Kidney capillary endothelial cell (primary cell): ENCODE measurements at places on chromosomes 16 and 17.

- no peak for DNase-seq
Measured at GRCh38 chr17:79372470-79373238, 238.2 kb downstream of the RBFOX3 start.

DNA sequence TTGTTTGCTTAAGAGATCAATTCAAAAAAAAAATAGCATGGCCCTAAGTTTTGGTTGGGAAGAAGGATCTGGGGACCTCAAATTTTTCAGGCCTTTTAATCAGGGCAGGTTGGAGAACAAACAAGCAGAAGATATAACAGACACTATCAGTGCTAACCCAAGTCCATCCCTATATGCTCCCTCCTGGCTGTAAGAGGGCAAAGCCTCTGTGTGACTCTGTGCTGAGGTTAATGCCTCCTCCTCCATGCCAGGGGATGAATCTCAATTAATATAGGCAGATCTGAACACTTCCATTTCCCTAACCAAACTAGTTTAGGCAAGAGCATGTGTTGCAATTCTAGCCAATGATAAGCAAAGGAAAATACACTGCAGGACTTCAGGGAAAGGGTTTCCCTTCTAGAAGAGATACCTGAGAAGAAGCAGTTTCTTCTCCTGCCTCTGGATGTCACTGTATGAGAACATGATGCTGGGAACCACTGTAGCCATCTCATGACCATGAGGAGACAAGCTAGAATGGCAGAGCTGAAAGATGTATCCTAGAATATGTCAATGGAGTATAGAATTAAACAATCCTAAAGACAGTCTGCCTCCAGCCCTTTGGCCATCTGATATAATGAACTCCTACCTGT is 76.0 kb downstream of the CHD9NB start:
- DNase-seq, result peak; percentile 1

GRCh38 chr17:73261952-73262675 is 434 bp upstream of the CPSF4L start:
- DNase-seq, result no peak

DNA sequence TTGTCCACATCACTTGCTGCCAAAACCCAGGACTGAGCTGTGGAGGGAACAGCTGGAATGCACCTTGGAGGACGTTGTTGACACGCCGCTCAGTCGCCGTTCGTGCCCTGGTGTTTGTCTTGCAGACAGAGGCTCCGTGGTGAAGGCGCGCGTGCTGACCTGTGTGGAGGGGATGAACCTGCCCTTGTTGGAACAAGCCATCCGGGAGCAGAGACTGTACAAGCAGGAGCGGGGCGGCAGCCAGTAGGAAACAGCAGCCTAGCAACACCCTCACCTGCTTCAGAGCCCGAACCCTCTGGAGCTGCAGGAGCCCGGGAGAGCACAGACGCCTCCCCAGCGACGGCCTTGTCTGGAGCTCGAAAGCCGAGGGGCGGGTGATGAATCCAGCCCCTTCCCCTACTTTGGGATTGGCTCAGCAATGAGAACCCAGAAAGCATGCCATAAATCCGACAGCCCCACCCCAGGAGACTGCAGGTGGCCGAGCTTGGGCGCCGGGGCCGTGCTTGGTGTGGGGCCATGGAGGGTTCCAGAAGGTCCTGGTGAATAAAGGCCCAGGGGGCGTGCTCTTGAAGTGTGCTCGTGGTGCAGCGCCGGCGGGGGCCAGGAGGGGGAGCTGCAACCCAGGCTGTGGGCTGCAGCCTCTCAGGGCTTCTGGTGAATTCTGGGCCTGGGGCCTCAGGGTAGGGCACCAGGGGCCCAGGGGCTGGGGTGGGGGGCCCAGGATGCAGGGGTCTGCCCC is 470 bp upstream of the CDK3 start:
- peak; percentile 38 for DNase-seq

- DNase-seq, result no peak
Measured at GRCh38 chr17:50920041-50920410, 53.9 kb upstream of the TOB1 start.

DNA sequence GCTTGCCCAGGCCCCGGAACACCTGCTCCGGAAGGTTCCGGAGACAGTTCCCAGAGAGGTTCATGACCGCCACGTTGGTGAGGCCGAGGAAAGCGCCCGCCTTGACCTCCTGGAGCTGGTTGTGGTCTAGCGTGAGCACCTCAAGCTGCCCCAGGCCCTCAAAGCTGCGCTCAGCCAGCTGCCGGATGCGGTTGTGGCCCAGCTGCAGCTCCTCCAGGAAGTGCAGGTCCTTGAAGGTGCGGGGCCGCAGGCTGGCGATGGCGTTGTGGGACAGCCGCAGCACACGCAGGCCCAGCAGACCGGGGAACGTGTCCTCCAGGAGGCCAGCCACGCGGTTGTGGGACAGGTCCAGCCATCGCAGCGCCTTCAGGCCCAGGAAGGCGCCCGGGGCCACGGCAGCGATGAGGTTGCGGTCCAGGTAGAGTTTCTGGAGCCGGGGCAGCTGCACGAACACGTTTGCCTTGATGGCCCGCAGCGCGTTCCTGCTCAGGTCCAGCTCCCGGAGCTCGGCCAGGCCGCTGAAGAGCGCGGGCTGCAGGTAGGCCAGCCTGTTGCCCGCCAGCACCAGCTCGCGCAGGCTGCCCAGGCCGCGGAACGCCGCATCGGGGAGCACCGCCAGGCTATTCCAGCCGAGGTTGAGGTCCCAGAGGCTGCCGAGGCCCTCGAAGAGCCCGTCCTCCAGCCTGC is 2.1 kb downstream of the IGFALS start:
- DNase-seq, result no peak

GRCh38 chr17:66829386-66829864 is 5.5 kb upstream of the CACNG5 start:
- peak; percentile 60 for DNase-seq

- DNase-seq, result no peak
Measured at GRCh38 chr16:84759061-84759460, 59.3 kb downstream of the USP10 start.

- DNase-seq, result peak; percentile 57
Measured at GRCh38 chr16:49921791-49922456, 66.0 kb upstream of the ZNF423 start.

DNA sequence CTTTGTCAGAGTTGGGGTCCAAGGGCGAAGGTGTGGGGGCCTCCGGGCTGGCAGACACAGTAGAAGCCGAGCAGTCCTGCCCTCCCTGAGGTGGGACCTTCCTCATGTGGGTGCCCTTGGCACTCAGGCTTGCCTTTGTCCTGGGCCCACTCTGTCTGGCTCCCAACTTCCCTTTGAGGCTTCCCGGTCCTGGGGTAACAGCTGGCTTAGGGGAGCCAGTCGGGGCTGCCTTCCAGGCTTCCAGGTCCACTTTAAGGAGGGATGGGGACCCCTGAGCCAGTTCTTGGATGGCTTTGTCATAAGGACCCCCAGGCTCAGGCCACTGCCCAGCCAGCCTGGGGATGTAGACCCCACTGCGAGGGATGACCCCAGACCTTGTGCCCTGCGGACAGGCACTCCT is 7.8 kb downstream of the GAS2L2 start:
- no peak for DNase-seq

DNA sequence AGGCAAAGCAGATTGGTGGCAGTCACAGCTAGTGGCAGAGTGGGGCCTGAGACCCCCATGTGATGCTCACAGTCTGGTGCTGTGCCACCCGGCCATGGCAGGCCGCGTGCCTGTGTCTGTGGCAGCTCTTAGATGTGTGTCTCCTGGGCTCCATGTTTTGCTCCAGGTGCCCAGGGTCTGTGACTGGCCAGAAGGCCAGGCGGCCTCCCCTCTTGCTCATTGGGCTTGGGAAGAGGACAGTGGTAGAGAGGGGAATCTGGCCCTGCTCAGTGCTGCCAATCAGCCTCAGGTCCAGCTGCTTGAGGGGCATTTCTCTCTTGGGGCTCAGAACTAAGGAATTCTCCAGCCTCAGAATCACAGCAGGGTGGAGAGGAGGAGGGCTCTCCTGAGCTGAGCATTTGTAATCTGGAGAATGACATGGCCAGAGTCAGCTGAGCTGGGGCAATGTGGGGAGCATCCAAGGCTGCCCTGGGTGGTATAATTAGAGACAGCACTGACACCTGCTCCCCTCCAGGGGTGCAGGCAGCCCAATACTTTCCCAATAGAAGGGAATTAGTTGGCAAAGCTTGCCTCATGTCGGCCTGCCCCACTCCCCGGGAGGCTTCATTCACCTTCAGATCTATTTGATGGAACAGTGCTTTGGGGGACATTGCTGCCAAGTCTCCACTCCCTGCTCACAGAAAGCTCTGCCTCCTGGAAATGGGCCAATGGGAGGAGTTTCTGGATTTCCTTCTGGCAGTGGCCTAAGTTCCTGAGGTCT is 2.7 kb upstream of the LASP1NB start:
- no peak for DNase-seq

DNA sequence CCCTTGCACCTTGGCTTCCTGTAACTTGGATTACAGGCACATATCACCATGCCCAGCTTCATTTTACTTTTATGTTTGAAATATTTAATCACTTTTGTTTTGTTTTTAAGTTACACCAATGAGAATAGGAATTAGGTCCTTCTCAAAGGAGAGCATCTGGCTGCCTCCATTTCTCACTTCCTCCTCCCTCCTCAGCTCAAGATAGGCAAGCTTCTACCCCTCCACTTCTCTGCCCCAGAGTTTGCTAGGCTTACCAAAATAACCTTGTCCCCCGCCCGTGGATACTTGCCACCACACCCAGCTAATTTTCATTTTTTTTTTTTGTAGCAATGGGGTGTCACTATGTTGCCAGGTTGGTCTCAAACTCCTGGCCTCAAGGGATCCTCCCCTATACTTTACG is 17.9 kb downstream of the GABARAPL2 start:
- DNase-seq, result no peak

- no peak for DNase-seq
Measured at GRCh38 chr17:67441896-67442219, 64.8 kb downstream of the PITPNC1 start.
